ENCODE measurements at places on chromosomes 13 and 19.

- DNase-seq = no peak
Measured at GRCh38 chr19:8811315-8812172, 20.6 kb downstream of the ZNF558 start.

- peak; percentile 73 for DNase-seq
Measured at GRCh38 chr19:35066691-35067563, 25.4 kb downstream of the HPN start.

GRCh38 chr13:110576070-110576394 is 14.5 kb upstream of the RAB20 start:
- no peak for DNase-seq

DNA sequence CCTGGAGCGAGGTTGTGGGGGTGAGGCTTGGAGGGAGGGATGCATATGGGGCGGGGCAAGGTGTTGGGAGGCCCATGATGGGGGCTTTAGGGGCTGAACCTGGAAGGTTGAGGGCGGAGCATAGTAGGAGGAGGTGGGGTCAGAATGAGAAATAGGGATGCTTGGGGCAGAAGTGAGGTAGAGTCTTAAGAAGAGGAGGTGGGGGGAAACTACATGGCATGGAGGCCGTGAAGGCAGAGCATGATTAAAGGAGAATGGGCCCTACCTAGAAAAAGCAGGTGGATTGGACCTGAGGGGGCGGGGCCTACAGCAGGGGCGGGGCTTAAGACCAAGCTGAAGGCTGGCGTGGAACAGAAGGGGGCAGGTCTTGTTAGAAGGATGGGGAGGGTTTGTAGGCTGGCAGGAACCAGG is 799 bp downstream of the NR1H2 start:
- no peak for DNase-seq

- no peak for DNase-seq
Measured at GRCh38 chr13:32501064-32501463, 37.5 kb downstream of the N4BP2L2 start.

DNA sequence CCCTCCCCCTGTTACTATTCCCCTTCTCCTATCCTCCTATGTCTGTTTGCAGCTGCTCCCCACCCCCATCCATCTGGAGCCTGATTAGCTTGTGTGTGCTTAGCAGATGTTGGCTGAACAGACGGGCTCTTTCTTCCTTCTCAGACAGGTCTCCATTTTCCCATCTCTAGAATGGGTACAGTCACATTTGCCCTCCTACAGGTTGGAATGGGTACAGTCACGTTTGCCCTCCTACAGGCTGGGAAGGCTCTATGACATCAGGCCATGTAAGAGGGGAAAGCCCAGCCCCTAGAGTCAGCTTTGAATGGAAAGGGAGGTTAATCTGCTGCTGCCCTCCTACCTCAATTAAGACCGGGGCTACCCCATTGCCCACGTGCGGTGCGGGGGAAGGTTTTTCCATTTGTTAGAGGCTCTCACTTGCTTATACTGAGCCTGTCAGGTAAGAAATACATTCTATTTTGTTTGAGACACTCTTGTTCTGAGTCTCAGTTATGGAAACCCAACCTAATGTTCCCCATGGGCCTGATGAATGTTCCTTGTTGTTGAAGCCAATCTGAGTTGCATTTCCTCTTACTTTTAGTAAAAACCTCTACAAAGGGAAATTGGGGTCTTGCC is 2.2 kb upstream of the CLEC17A start:
- DNase-seq = no peak

DNA sequence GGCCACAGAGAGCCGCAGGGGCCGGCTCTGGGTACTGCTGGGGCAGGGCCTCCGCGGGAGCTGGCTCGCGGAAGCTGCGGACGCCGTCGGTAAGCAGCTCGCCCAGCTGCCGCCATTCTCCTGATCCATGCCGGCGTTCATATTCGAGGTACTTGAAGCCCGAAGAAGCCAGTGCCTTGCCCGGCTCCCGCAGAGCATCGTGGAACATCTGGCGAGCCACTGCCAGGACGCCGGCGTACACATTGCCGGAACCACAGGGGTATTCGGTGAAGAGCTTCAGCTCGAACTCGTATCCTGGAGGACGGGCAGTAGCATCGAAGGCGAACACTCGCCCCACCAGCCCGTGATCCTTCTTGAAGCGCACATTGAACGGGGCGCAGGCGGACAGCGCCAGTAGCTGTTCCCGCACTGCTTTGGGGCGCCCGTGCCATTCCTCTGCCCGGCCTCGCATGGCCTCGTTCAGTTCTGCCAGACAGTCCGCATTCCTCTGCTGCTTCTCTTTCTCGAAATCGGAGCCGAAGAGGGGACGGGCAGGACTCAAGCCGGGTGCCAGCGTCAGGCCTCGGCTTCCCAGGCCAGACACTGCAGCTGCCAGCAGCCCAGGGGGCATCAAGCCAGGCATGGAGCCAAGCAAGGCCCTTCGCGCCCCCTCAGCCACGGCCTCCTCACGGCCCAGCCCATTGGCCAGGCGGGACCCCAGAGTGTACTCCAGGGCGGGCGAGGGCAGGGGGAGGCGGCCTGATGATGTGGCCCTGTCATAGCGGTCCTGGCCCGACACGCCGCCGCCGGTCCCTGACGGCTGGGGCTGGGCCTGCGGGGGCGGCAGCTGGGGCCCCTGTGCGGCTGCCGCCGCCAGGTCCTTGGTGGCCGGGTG is 1.0 kb downstream of the IRF2BP1 start:
- DNase-seq = no peak
